ENCODE measurements at places on chromosomes 16 and 17. TPM values are rescaled to one million over a fixed set of nuclear protein-coding genes. Genes with fewer than 3 reads are reported as not detected.
A peak's percentile ranks its signal among the peaks of the same experiment; 100 is the strongest.

CFAP97D1 gene
- total RNA-seq: 0.06 TPM

NPIPA8 gene
- 0.78 TPM for total RNA-seq

TMIGD1 gene
- not detected for total RNA-seq

CNGB1 gene
- 0.03 TPM for total RNA-seq

SLC16A6 gene
- total RNA-seq: 0.08 TPM

OR3A3 gene
- total RNA-seq: not detected

MYOCD gene
- total RNA-seq: 0.16 TPM

OR2C1 gene
- not detected for total RNA-seq

DNA sequence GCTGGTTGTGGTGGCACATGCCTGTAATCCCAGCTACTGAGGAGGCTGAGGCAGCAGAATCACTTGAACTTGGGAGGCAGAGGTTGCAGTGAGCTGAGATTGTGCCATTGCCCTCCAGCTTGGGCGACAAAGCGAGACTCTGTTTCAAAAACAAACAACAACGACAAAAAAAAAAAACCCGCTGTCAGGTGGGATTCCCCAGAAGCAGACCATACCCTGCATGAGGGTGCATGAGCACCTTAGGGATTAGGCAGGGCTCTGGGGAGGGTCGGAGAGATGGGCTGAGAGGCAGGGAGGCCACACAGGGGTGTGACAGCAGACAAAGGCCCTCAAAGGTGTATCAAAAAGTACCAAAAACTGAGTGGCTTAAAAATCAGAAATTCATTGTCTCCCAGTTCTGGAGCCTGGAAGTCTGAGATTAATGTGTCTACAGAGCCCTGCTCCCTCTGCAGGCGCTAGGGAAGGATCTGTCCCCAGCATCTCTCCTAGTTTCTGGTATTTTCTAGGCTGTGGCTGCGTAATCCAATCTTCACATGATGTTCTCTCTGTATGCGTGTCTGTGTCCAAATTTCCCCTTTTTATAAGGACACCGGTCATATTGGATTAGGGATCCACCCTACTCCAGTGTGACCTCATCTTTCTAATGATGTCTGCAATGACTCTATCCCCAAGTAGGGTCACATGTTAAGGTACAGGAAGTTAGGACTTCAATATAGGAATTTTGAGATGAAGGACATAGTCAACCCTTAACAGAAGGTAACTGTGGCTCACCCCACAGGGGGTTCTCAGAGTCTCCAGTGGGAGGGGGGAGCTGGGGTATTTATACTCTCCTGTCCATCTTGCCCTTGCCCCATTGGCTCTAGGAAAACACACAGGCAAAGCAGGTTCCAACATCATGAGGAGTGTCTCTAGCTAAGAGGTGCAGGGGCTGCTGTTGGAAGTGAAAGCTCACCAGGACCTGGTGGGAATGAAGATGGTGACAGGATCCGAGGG, 13.6 kb upstream of the TVP23A start:
- H3K36me3 ChIP-seq: no peaks in the 10 kb centered on the region
- H3K4me1 ChIP-seq: peaks cover 33% of the 10 kb centered on the region
- DNase-seq: no peak
- H3K27me3 ChIP-seq: no peaks in the 10 kb centered on the region
- no peak overlapping the region for H3K4me3 ChIP-seq

DNA sequence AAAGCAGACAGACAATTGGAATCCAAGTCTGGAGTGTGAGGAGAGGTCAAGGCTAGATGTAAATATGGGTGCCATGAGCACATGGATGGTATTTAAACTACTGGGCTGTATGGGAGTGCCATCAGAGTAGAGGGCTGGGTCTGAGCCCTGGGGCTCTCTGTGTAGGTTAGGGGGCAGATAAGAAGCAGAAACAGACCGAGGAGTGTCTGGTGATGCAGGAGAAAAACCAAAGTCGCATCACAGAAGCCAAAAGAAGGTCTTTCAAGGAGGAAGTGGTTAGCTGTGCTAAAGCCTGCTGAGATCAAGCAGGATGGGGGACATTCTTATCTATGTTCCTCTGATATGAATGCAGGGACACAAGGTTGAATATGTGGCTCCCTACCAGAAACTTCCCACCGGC, 1.9 kb downstream of the TSEN54 start:
- peaks cover 11% of the 10 kb centered on the region for H3K4me1 ChIP-seq
- no peak overlapping the region for H3K4me3 ChIP-seq
- H3K27ac ChIP-seq: no peak overlapping the region

GRCh38 chr17:80839511-80839941, 152.1 kb upstream of the CHMP6 start:
- H3K4me1 ChIP-seq: no peaks in the 10 kb centered on the region
- no peaks in the 10 kb centered on the region for H3K36me3 ChIP-seq
- H3K4me3 ChIP-seq: no peak overlapping the region
- H3K27ac ChIP-seq: no peak overlapping the region
- H3K27me3 ChIP-seq: no peaks in the 10 kb centered on the region

- H3K27me3 ChIP-seq: no peaks in the 10 kb centered on the region
- H3K27ac ChIP-seq: no peak overlapping the region
- no peaks in the 10 kb centered on the region for H3K4me1 ChIP-seq
- DNase-seq: peak; percentile 20
These were observed 18.0 kb upstream of the ASGR2 start for GRCh38 chr17:7132511-7133094.

GRCh38 chr16:53844804-53845203, 140.8 kb downstream of the FTO start:
- no peaks in the 10 kb centered on the region for H3K27me3 ChIP-seq
- no peaks in the 10 kb centered on the region for H3K36me3 ChIP-seq
- H3K4me3 ChIP-seq: no peak overlapping the region

DNA sequence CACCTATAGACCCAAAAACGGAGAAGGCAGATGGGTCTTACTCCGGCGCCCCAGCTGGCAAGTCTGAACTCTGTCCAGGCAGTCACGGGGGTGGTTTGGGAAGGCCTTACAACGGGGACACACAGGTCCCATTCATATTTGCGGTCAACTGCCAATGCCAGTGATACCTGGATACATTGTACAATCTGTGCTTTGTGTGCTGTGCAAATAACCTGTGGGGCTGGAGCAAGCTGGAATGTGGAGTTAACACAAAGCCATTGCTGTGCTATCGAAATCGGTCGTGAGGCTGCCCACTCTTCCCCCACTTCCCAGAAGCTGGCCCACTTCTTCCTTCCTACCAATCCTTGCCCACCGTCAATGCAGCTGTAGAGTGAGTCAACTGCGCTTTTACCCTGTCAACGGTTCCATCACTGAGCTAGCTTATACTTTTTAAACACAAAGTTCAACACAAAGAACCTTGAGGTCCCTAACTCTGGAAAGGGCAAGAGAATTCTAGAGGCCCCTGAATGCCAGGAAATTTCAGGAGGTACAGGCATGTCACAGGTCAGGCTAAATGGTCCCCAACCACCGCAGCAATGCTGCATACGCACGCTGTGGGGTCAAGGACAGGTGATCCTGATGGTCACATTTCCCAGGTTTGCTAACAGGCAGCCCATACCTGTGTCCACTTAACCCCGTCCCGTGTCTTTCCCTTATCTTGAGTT, 122.8 kb downstream of the ZFHX3 start:
- H3K27me3 ChIP-seq: no peaks in the 10 kb centered on the region
- H3K36me3 ChIP-seq: no peaks in the 10 kb centered on the region
- no peaks in the 10 kb centered on the region for H3K4me1 ChIP-seq

DNA sequence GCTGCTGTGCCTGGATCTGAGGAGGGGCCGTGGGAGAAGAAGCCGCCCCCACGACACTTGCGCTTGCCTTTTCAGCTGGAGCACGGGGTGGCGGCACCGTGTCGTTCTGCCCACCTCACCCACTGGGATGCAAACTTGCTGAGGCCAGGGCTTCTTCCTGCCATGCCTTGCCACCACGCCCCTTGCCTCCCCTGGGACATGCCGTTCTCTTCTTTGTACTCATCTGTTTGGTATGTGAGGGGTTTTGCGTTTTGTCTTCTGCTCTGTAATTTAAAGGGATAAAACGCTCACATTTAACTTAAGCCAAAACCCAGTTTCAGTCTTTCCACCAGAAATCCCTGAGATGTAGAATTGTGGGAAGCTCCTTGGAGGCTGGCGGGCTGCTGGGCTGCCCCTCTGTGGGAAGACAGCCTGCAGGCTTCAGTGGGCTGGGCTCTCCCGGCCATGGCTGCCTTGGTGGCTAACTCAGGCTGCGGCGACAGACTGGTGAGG, 180.2 kb downstream of the RPTOR start:
- DNase-seq: no peak
- no peaks in the 10 kb centered on the region for H3K36me3 ChIP-seq
- peaks cover 6% of the 10 kb centered on the region for H3K4me1 ChIP-seq
- no peaks in the 10 kb centered on the region for H3K27me3 ChIP-seq
- H3K27ac ChIP-seq: no peak overlapping the region
- H3K4me3 ChIP-seq: no peak overlapping the region

DNA sequence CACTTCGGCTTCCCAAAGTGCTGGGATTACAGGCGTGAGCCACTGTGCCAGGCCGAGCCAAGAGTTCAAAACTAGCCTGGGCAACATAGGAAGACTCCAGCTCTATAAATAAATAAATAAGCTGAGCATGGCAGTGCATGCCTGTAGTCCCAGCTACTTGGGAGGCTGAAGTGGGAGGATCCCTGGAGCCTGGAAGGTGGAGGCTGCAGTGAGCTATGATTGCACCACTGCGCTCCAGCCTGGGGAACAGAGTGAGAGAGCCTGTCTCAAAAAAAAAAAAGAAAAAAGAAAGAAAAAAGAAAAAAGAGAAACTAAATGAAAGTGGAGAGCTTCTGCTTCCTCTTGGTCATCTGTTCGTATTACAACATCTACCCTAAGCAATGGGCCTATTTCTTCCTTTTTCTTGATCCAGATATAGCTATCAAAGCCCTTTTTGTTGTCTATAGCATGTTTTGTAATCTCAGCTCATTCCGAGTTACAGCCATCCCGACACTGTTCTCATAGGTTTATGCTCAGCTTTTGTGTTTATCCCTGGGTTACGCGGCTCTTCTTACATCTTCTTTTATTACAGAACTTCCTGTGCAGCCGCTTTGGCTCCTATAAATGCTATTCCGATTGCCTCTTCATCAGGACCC, 14.1 kb upstream of the MAPK3 start:
- no peaks in the 10 kb centered on the region for H3K27me3 ChIP-seq
- no peaks in the 10 kb centered on the region for H3K4me1 ChIP-seq
- H3K36me3 ChIP-seq: no peaks in the 10 kb centered on the region

DNA sequence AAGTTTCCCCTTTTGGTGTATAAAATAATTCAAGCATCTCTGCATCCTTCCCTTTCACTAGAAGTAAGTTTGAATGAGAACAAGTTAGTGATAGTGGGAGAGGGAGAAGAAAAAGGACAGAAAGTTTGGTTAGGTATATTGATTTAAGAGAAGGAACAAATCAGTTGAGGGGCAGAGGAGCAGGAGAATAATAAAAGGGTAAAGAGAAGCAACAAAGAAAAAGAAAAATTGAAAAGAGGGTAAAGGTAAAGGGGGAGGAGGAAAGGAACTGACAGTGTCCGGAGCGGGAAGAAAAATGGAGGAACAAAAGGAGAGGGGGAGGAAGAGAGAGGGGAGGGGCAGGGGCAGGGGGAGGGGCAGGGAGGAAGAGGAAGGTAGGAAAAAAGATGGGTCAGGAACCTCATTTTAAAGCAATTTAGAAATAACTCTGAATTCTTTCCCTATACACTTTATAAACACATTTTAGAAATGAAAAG, 6.3 kb upstream of the IGF2BP1 start:
- H3K4me1 ChIP-seq: no peaks in the 10 kb centered on the region
- DNase-seq: no peak
- H3K27me3 ChIP-seq: peaks cover 82% of the 10 kb centered on the region

DNA sequence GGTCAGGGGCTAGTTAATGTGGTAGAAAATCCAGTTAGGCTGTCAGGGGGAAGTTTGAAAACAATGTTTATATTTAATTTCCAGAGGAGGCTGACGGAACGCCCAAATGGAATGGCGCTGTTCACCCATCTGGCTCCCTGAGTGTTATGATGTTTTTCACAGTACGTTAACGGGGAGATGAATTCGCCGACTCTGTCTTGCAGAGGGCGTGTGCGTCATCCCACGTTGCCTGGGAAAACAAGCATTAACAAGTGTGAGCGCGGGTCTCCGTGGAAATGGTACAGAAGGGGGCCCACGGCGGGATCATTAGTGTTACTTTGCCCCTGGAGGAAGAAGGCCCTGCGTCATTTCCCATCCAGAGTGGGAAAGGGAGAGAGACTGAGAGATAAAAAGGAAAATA, 29.6 kb downstream of the RGS9 start:
- no peaks in the 10 kb centered on the region for H3K36me3 ChIP-seq
- no peak overlapping the region for H3K27ac ChIP-seq
- DNase-seq: peak; percentile 21
- H3K27me3 ChIP-seq: no peaks in the 10 kb centered on the region

- no peaks in the 10 kb centered on the region for H3K36me3 ChIP-seq
- no peak overlapping the region for H3K4me3 ChIP-seq
- H3K4me1 ChIP-seq: no peaks in the 10 kb centered on the region
- no peaks in the 10 kb centered on the region for H3K27me3 ChIP-seq
These were observed 228.8 kb downstream of the C16orf78 start for GRCh38 chr16:49602201-49602975.

GRCh38 chr17:41555105-41555887, 16.6 kb downstream of the KRT9 start:
- no peak for DNase-seq
- H3K4me1 ChIP-seq: no peaks in the 10 kb centered on the region

GRCh38 chr17:17781591-17782496, 54.9 kb downstream of the SREBF1 start:
- H3K4me1 ChIP-seq: peaks cover 17% of the 10 kb centered on the region
- peak overlapping the region; percentile 5 for H3K27ac ChIP-seq
- no peaks in the 10 kb centered on the region for H3K27me3 ChIP-seq
- DNase-seq: peak; percentile 73

- H3K4me3 ChIP-seq: no peak overlapping the region
- no peak for DNase-seq
- no peaks in the 10 kb centered on the region for H3K27me3 ChIP-seq
- no peaks in the 10 kb centered on the region for H3K4me1 ChIP-seq
- no peaks in the 10 kb centered on the region for H3K36me3 ChIP-seq
- no peak overlapping the region for H3K27ac ChIP-seq
These were observed 160.4 kb downstream of the ABCC12 start for GRCh38 chr16:47995354-47995753.

DNA sequence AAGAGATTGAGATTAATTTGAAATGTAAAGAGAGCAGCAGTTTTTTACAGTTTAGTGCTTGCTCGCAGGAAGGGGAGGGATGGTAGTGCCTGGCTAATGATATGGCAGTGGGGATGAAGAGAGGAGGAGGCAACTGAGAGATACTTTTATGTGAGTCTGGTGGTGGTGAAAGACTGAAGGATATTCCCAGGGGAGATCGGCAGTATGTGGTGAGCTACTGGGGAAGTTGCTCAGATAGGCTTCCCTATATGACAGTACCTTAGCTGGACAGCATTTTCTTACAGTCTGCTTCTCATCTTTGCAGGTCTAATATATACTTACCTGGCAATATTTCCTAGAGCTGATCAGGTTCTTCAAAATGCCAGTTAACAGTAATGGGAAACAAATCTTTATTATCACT, 8.6 kb downstream of the CEP95 start:
- H3K27ac ChIP-seq: no peak overlapping the region
- H3K4me1 ChIP-seq: no peaks in the 10 kb centered on the region
- H3K36me3 ChIP-seq: peaks cover 2% of the 10 kb centered on the region
- H3K27me3 ChIP-seq: no peaks in the 10 kb centered on the region
- no peak overlapping the region for H3K4me3 ChIP-seq

GRCh38 chr17:45883063-45883462, 11.3 kb upstream of the MAPT start:
- no peak overlapping the region for H3K4me3 ChIP-seq
- H3K4me1 ChIP-seq: no peaks in the 10 kb centered on the region
- no peak for DNase-seq
- no peaks in the 10 kb centered on the region for H3K36me3 ChIP-seq
- no peak overlapping the region for H3K27ac ChIP-seq
- H3K27me3 ChIP-seq: no peaks in the 10 kb centered on the region

Data from pancreas (tissue), 10 donors.